Hematopoietic multipotent progenitor cell treated with erythropoietin and hydrocortisone succinate and interleukin-3 and kit ligand, for 4 days (in vitro differentiated cells): ENCODE measurements at places on chromosomes 6 and 20.

GRCh38 chr6:155493026-155493693 lies 37.5 kb upstream of the NOX3 start:
- no peak for DNase-seq

DNA sequence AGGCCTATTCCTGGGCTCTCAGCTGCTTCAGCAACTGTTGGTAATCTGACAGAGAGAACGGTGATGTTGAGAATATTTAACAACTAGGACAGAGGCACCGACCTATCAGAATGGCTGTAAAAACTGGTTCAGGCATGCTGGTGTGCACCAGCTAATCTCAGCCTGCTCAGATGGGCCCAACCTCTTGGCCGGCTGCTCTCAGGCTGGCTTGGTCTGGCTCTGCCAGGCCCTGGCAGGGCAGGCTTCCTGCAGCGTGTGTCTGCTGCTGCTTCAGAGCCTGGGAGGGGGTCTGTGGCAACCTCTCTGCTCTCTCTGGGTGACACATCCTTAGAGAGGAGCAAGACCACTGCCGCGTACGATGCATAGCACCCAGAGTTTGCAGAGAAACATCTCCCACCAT lies 4.8 kb downstream of the SLC2A12 start:
- no peak for DNase-seq

- DNase-seq = no peak
Measured at GRCh38 chr6:84329077-84329476, 101.6 kb upstream of the CEP162 start.

DNA sequence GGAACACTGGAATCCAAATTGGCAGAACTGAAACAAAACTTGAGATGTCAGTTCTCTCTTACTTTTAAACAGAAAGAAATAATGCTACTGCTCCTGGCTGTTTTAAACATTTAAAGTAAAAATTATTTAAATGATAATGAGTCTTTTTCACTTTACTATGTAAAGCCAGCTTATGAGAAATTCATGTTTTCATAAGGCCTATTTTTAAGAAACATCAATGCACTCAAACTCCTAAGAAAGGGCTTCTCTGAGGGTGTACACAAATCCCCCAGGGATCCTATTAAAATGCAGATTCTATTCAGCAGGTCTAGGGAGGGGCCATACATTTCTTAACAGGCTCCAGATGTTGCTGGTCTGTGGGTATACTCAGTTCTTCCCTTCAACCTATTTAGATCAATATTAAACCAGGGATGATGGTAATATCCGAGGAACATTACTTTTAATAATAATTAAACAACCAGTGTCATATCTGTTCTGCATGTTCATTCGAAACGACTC lies 2.3 kb downstream of the FERMT1 start:
- no peak for DNase-seq

GRCh38 chr6:45965792-45966191 lies 49.9 kb downstream of the CLIC5 start:
- no peak for DNase-seq
